ENCODE measurements at places on chromosomes 3 and 15.
A peak's percentile ranks its signal among the peaks of the same experiment; 100 is the strongest.

GRCh38 chr15:78453447-78453846, 15.4 kb downstream of the IREB2 start:
- no peak for DNase-seq

GRCh38 chr3:192931825-192932224, 14.2 kb upstream of the MB21D2 start:
- no peak for DNase-seq

DNA sequence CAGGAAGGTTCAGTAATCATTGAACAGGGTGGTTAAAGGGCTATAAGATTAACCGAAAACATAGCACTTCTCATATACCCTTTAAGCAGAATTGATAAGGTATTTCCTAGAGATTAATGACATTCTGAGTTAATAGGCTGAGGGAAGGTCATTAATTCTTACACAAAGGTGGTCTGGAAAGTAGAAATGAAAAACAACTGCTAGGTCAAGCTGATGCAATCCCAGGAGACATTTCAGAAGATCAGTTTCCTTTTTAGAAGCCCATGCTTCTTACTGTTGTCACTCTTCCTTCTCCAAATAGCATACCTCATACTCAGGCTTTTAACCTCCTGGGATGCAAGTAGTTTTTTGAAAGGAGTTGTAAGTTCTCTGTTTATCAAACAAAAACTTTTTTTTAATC, 8.8 kb downstream of the FILIP1L start:
- no peak for DNase-seq

DNA sequence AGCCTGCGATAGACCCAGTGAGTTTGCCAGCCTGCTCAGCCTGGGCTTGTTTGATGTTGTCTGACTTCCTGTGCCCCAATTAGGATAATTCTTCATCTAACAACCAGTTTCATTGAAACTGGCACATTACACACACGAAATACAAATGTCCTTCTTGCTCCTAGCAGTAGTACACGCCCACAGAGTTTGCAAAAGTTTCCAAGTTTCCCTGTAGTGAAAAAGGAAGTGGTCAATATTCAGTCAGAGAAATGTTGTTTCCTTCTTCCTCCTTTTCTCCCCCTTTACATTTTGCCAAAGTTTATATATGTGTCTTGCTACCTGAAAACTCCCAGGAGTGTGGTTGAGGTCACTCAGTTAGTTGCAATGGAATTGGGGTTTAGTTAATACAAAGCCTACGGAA, 58.4 kb upstream of the LRTM1 start:
- DNase-seq = no peak

DNA sequence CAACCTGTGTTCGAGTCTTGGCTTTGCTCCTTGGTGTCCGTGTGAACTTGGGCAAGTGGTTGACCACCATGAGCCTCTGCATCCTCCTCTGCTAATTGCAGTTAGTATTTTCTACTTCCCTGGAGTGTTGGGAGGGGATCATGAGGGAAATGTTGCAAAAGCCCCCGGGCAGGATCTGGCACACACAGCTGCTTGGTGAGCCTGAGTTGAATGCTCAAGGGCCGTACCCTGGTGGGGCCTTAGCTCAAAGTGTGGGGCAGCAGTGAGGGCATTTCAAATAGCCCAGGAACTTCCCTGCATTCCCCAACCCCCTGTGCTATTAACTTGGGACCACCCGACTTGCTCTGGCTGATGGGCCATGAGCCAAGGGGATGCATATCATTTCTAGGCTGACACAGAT, 94.9 kb upstream of the SLC6A11 start:
- no peak for DNase-seq

DNA sequence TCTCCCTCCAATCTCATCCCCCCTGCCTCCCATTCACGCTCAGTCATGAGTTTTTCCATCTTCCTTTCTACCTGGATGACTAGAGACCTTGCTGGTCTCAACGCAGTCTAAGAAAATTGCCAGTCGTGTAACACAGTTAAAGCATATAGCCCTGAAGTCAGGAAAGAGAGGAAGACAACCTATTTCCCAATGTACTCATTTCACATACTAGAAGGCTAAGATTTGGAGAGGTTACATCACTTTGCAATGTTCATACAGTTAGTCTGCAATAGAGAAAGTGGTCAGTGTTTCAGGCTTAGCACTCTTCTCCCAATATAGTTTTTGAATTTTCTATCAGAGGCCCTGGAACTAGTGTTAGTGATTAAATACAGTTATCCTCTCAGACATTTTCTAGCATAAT, 278.6 kb downstream of the EDEM1 start:
- no peak for DNase-seq

DNA sequence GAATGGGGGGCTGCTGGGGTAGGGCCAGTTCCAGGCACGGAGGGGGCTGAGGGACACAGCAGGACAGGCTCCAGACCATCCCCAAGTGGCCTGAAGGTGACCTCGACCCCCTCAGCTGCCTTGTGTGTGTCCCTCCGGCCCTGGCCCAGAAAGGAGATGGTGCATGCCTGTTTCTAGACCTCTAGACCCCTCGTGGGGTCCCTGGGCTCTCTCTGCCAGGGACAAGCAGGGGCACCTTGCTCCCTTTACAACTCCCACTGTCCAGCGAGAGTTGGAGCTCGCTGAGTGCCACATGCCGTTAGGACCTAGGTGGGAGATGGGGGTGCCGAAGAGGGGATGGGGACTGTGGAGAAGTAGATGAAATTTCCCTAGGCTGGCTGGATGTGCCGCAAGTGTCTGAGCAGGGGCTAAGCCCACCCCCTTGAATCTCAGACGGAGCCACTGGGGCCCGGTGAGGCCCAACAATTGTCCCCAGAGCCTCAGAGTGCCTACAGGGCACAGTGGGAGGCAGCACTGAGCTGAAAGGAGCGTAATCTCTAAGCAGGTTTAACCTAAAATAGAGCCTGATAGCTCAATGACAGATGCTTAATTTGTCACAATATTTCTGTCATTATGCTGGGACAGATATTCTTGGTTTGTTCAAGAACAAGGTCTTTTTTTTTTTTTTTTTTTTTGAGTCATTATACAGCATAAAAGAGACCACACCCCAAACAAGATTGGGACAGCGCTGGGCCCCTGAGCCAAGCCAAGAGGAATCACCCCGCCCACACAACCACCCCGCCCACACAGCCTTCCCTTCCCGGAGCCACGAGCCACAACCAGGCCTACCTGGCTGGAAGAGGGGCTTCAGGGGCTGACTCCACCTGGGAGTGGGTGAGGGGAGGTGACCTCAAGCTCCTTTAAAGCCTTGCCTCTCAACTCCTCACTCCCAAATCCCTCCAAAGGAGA, 23.6 kb upstream of the KLF13 start:
- DNase-seq = no peak

DNA sequence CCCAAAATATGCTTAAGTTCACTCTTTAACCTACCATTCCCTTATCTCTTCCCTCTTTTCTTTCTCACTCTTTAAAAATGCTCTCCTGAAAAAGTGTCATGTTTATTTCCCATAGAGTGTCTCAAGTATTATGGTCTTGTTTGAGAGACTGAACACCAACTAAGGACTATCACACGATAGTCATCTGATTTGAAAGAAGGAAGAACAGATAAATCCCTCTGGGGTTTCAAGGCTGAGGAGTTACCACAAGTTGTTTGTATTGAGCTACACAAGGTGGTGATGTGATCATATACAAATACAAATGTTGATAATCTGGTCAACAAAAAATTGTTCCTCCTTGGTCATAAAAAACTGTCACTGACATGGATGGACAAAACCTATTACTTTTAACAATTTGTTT, 13.8 kb downstream of the MEIS2 start:
- no peak for DNase-seq

DNA sequence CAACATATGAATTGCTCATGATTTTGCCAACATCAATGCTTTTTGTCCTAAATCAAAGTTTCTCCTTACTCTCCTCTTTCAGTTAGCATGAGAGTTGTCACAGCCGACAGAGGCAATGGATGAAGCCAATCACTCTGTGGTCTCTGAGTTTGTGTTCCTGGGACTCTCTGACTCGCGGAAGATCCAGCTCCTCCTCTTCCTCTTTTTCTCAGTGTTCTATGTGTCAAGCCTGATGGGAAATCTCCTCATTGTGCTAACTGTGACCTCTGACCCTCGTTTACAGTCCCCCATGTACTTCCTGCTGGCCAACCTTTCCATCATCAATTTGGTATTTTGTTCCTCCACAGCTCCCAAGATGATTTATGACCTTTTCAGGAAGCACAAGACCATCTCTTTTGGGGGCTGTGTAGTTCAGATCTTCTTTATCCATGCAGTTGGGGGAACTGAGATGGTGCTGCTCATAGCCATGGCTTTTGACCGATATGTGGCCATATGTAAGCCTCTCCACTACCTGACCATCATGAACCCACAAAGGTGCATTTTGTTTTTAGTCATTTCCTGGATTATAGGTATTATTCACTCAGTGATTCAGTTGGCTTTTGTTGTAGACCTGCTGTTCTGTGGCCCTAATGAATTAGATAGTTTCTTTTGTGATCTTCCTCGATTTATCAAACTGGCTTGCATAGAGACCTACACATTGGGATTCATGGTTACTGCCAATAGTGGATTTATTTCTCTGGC, 2.5 kb downstream of the OR4F6 start:
- DNase-seq = no peak

DNA sequence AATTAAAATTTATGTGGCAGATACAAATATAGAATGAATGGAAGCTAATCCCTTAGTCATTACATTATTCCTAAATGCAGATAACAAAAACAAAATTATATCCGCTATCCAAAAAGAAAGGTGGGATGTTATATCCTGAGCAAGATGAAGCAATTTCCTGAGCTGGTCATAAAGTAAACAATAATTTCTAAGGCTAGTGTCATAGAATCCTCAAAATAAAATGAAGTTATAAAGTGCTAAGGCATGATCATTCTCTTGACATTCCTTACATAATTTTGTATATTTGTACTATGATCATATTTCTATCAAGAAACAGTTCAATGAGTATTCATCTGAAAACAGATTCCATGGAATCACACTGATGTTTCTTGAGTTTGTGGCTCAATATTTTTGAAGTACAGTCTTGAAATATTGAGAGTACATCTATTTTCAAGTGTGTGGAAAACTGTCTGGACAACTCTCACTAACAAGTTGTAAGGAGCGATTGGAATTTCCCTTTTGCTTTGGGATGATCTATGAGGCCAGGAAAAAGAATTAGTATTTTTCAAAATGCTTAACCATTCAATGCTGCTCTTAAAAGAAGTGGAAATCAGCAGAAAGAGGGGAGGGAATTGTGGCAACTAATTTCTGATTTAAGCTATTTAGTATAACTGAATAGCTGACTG, 92.4 kb downstream of the ABI3BP start:
- no peak for DNase-seq

DNA sequence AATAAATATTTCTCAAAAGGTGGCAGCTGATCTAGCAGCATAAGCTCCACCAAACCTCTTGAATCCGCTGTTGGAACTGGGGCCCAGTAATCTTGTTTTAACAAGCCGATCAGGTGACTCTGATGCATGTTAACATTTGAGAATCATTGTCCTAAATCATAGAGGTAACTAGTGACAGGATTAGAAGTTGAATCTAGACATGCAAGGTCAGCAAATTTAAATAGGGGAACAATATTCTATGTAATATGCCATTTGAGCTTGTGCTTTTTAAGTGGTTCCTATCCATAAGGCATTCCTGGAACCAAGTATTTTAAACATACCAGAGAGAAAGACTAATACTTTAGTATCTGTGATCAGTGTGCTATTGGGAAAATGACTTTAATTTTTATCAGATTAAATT, 412.8 kb downstream of the PYDC2 start:
- no peak for DNase-seq

GRCh38 chr3:196901768-196902167, 34.0 kb downstream of the SENP5 start:
- DNase-seq = no peak

- DNase-seq = no peak
Measured at GRCh38 chr3:191641789-191642188, 180.8 kb downstream of the PYDC2 start.

- no peak for DNase-seq
Measured at GRCh38 chr3:13884851-13885703, 5.2 kb upstream of the WNT7A start.

GRCh38 chr15:43210172-43210745, 10.6 kb downstream of the EPB42 start:
- no peak for DNase-seq

DNA sequence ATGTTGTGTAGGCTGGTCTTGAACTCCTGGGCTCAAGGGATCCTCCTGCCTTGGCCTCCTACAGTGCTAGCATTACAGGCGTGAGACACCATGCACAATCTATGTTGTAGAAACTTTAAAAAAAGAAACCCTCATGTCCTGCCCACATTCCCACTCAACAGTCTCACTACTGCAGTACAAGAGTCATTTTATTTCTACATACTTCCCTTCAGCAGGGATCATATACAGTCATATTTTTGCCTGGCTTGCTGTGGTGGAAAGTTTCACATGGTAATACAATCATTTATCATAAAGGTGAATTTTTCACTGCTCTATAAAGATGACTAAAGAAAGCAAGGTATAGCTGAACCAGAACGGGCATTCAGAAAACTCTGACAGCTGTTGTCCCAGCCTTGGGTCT, 53.8 kb upstream of the PIK3CB start:
- no peak for DNase-seq

GRCh38 chr15:45030743-45031142, 7.7 kb downstream of the SORD start:
- no peak for DNase-seq

DNA sequence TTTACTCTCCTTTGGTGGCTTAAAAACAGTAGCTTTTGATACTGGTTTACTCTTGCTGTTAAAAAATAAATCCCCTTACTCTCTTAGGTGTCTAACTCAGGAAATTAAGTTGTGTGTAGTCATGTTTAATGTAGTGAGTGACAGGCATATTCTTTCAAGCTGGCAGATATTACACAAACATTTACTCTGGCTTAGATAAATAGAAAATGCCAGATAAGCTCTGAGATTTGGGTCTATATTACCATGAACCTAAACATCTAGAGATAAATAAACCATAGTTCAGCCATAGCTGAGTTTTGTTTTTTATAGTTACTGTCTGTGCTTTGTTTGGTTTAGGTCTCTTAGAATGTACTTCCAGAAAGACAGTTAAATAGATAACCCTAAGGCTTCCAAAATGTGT, 2.4 kb downstream of the SEMA6D start:
- DNase-seq = no peak

DNA sequence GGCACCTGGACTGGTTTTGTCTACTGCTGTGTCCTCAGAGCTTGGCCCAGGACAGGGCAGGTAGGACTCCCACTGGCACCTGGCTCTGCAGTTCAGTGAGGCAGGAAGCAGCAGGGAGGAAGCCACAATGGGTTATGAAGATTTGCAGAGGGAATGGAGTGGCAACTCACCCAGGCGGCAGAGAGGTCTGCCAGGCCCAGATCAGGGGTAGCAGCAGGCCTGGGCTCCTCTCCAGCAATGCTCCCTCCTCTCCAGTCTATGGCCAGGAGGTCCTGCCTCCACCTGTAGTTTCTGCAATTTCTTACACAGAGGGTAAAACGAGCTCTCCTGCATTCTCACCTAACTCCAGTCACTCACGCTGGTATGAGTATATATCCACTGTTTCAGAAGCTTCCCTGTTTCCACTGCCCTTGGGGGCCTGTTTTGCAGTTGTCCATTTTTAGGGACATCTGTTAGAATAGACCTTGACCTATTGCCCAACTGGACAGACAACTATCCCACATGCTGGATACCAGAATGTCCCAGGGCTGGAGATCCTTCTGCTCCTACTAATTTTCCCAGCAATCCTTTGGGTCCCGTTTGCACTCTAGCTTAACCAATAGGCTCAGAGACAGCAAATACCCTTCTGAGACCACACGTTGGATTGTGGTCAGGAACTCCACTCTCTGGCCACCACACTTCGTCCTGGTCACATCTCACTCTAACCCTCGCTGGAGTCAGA, 35.2 kb downstream of the HMCES start:
- peak; percentile 29 for DNase-seq

All from tibial nerve (tissue), 4 donors.